CD8-positive, alpha-beta memory T cell (primary cell): ENCODE measurements at places on chromosomes 5 and 9.
A peak's percentile ranks its signal among the peaks of the same experiment; 100 is the strongest.

DNA sequence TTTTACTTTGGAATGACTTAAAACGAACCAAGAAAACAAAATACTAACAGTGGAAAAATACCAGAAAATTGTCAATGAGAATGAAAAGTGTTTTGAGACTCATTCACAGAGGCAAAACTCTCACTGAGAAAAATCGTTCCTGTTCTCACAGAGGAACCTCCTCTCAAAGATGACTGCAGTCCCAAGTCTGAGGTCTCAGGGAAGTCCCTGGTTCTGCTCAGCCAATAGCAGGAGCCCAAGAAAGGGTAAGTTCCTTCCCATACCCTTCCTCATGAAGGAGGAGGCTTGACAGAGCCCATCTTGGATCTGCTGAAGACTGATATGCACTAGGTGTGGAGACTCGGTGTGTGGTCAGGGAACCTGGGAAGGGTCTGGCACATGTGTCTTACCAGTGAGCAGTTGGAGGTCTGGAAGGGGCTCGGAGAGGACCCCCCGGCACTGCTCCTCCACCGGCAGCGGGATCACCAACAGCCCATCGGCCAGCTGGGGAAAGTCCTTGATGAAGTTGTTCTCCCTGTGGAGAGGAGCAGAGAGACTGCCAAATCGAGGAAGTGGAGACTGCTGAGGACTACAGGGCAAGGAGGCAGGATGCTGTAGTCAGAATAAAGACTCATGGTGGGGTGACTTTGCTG is 46.0 kb downstream of the TRIM32 start:
- no peak overlapping the region for H3K4me3 ChIP-seq
- DNase-seq, result no peak

DNA sequence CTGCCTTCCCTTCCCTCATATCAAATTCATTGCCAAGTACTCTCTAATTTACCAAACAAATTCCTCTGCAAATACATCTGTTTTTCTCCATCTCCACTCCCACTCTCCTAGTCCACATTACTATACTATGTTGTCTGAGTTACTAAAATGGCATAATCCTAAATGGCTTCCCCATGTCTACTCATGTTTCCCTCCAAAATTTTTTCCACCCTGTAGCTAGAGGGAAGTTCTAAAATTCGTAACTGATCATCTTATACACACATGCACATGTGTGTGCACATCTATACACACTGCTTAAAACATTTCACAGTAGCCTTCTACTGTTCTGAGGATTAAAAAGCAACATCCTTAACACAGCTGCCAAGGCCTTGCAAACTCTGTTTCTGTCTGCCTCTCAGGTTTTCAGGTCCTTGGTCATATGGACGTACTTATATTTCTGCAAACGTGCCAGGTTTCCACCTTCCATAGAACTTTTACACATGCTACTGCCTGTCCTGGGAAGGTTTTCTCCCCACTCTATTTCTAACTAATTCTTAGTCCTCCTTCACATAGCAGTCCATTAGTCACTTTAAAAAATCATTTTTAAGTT is 140.6 kb downstream of the LURAP1L start:
- no peak for DNase-seq
- H3K36me3 ChIP-seq, result no peaks in the 10 kb centered on the region
- H3K4me1 ChIP-seq, result no peaks in the 10 kb centered on the region
- no peaks in the 10 kb centered on the region for H3K27me3 ChIP-seq
- H3K4me3 ChIP-seq, result no peak overlapping the region

GRCh38 chr5:135133698-135134515 is 99.9 kb upstream of the PITX1 start:
- H3K4me3 ChIP-seq, result no peak overlapping the region
- H3K27ac ChIP-seq, result peak overlapping the region; percentile 61
- no peaks in the 10 kb centered on the region for H3K27me3 ChIP-seq

DNA sequence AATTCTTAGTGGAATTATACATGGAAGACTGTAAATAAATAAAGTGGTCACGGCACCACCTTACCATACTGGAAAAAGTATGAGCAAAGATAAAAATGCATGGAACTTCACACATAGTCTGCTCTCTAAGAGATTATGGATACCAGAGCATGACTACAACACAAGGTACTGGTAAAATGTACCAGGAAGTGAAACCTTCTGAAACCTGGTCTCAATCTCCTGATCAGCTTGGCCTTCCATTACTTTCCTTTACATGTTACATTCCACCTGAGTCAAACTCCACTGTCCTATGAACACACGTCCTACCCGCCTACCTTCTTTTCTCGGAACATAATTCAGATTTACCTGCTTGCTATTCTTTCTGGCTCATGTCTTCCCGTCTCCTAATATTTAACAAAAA is 15.9 kb downstream of the PTAR1 start:
- H3K36me3 ChIP-seq, result peaks cover 9% of the 10 kb centered on the region
- DNase-seq, result no peak
- H3K27ac ChIP-seq, result no peak overlapping the region
- no peak overlapping the region for H3K4me3 ChIP-seq

DNA sequence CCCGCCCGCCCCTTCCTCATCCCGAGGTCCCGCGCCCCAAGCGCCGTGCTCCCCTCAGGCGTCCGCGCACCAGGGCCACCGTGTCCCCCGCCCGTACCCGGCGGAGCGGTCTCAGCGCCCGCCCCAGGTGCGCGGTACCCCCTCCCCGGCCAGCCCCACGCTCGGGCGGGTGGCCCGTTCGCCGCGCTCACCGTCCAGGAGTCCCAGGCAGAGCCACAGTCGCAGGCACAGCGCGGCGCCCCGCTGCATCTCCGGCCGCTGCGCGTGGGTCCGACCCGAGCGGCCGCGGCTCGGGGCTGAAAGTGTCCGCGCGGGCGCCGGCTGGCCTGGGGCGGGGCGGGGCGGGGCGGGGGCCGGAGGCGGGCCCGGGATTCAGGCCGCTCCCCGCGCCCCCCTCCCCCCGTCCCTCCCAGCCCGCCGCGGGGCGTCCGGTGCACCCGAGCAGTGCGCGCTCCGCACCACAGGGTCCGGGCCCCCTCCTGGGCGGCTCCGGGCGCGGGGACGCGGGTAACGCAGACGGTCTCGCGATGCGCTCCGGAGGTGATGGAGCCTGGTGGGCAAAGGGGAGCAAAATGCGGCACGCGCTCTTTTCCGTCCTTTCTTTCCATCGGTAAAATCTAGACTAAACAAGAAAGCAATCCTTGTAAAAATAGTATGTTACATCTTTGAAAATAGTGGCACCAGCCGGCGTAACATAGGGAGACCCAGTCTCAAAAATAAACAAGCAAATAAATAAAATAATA is at the start of gene FLT4:
Gene FLT4 (minus strand): TSS at position 304 of the 743 bp plus-strand sequence. CDS start 55 bp downstream, at position 249.
- H3K27ac ChIP-seq, result no peak within 1 kb of the TSS
- no peaks in the 10 kb centered on the region for H3K36me3 ChIP-seq
- DNase-seq, result peak; percentile 46
- H3K4me3 ChIP-seq, result peak within 1 kb of the TSS; percentile 62
- peaks cover 6% of the 10 kb centered on the region for H3K27me3 ChIP-seq

DNA sequence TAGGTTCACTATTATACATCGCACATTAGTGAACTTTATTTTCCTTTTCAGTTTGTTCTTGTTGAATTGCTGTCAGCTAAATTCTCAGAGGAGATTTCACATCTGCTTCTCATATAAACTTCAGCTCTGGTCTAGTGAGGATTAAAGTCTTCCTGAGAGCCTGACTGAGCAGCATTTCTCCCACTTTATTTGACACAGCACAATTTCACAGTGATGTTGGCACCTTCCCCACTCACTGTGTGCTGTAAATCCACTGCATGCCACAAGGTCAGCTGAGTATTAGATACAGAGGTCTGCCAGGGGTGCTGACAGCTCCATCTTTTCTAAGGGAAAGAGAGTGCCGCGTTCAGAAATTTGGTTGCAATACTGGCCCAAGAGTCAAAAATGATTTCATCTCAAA is 567.4 kb downstream of the PRR16 start:
- H3K4me1 ChIP-seq, result no peaks in the 10 kb centered on the region
- DNase-seq, result no peak
- no peak overlapping the region for H3K27ac ChIP-seq
- H3K27me3 ChIP-seq, result no peaks in the 10 kb centered on the region

GRCh38 chr5:127072861-127073846 is at the start of gene C5orf63:
Gene C5orf63 (minus strand): TSS chr5:127073502. CDS start chr5:127058995, 14,507 bp downstream.
- DNase-seq, result peak; percentile 60
- H3K27me3 ChIP-seq, result no peaks in the 10 kb centered on the region
- no peaks in the 10 kb centered on the region for H3K36me3 ChIP-seq
- peaks cover 6% of the 10 kb centered on the region for H3K4me1 ChIP-seq
- peak within 1 kb of the TSS; percentile 76 for H3K4me3 ChIP-seq
- peak within 1 kb of the TSS; percentile 34 for H3K27ac ChIP-seq

DNA sequence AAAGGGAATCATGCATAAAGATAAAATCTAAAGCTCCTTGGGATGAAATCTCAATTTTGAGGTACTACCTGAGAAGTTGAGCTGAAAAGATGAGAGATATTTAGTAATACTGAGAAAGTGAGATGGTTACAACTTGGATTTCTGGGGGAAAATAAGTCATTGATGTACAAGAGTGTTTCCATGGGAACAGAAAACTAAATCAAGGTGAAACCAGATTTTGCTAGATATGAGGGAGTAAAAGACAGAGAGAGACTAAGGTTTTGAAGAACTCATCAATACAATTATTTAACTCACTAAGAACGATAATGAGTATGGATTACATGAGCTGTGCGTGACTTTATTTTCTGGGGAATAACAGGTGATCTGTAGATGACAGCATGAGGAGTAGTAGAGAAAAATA is 10.2 kb upstream of the ST8SIA4 start:
- H3K27ac ChIP-seq, result no peak overlapping the region
- H3K27me3 ChIP-seq, result no peaks in the 10 kb centered on the region
- H3K36me3 ChIP-seq, result no peaks in the 10 kb centered on the region
- H3K4me3 ChIP-seq, result no peak overlapping the region
- no peak for DNase-seq
- no peaks in the 10 kb centered on the region for H3K4me1 ChIP-seq

DNA sequence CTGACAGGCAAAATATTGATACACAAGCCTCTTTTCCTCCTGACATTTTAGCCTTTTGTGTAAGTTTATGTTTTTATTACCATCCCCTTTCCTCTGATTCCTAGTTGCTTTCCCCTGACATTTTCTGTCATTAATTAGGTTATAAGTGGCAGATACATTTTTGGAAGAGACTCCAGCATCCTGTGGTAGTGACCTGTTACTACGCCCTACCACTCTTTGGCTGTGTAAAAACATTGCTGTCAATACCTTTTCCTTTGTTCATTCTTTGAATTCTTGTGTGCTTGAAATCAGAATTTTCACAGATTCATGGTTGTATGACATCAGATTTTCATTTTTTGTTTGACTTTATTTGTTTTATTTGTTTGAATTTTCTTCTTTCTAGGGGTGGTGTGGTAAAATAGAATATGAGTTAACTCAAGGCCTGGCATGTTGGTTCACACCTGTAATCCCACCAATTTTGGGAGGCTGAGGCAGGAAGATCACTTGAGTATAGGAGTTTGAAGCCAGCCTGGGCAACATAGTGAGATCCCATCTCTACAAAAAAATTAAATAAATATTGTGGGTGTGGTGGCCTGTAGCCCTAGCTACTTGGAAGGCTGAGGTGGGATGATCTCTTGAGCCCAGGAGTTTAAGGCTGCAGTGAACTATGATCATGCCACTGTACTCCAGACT is 43.4 kb downstream of the UBE2R2 start:
- H3K36me3 ChIP-seq, result no peaks in the 10 kb centered on the region
- no peak overlapping the region for H3K27ac ChIP-seq
- H3K4me3 ChIP-seq, result no peak overlapping the region
- no peak for DNase-seq
- peaks cover 4% of the 10 kb centered on the region for H3K4me1 ChIP-seq

- peaks cover 13% of the 10 kb centered on the region for H3K4me1 ChIP-seq
- H3K27ac ChIP-seq, result no peak overlapping the region
- no peak for DNase-seq
- H3K27me3 ChIP-seq, result no peaks in the 10 kb centered on the region
- H3K4me3 ChIP-seq, result no peak overlapping the region
Observed at GRCh38 chr5:169805527-169805934, 168.5 kb downstream of the DOCK2 start.
